ENCODE measurements at places on chromosomes 5 and 9. TPM values are rescaled to one million over a fixed set of nuclear protein-coding genes. Genes with fewer than 3 reads are reported as not detected.

Gene FBP1
- 13.2 TPM for total RNA-seq

Gene FRMD3
- total RNA-seq: 24.6 TPM

Gene QRFP
- total RNA-seq: not detected

Gene TLX3
- total RNA-seq: not detected

Gene OR13D1
- total RNA-seq: not detected

Gene ISCA1
- total RNA-seq: 36.0 TPM

Gene CDKN2A
- 3.9 TPM for total RNA-seq

Gene CYSRT1
- 0.29 TPM for total RNA-seq

Gene MGAT1
- total RNA-seq: 104 TPM

Gene CTNND2
- total RNA-seq: not detected

Gene MRNIP
- 15.3 TPM for total RNA-seq

Gene NIPSNAP3A
- 49.8 TPM for total RNA-seq
